ENCODE measurements at places on chromosomes 3 and 15.

DNA sequence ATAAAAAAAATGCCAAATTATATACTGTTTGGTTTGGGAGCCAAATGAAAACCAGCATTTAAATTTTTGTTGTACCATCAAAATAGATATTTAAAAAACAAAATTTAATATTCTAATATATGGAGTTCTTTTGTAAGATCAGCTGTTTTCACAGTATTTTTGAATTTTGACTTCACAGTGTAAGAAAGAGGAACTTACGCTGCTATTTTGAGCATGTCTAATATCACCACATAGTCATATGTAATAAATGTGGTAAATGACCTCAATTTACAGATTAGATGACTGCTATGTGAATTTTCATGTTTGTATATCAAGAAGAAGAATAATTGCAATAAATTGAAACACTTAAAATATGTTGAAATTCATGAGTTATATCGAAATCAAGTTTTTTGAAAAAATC is 189.6 kb downstream of the ARRDC4 start:
- peak; percentile 69 for DNase-seq

GRCh38 chr3:189631409-189631808 is 220 bp downstream of the TP63 start:
- no peak for DNase-seq

GRCh38 chr3:194592798-194593752 is 40.1 kb downstream of the TMEM44 start:
- peak; percentile 50 for DNase-seq

- no peak for DNase-seq
These were observed 467.7 kb downstream of the FGF12 start for GRCh38 chr3:192259661-192260060.

GRCh38 chr3:43159131-43159875 is 53.4 kb upstream of the POMGNT2 start:
- DNase-seq = no peak

GRCh38 chr3:64072126-64072525 is 48.8 kb upstream of the PSMD6 start:
- no peak for DNase-seq

DNA sequence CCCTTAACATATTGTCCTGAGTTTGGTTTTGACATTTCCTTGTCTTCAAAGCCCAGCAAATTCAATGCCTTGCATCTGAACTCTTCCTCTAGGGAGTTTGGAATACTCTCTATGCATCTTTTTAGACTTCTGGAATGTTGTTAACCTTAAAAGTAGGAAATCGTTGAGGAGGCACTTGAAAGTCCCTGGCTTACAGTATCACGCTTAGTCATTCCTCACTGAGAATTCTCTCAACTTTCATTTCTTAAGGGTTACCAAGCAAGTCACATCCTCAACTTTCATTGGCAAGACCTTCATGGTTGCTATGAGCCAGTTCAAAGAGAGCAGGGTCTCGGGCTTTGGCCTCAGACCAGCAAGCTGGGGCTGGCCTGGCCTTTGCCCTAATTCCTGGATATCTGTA is 89.9 kb downstream of the ASB7 start:
- no peak for DNase-seq

- DNase-seq = peak; percentile 38
These were observed 63.1 kb downstream of the CDC25A start for GRCh38 chr3:48125013-48125705.

- peak; percentile 5 for DNase-seq
These were observed 274.5 kb upstream of the LRTM1 start for GRCh38 chr3:55202326-55202725.

DNA sequence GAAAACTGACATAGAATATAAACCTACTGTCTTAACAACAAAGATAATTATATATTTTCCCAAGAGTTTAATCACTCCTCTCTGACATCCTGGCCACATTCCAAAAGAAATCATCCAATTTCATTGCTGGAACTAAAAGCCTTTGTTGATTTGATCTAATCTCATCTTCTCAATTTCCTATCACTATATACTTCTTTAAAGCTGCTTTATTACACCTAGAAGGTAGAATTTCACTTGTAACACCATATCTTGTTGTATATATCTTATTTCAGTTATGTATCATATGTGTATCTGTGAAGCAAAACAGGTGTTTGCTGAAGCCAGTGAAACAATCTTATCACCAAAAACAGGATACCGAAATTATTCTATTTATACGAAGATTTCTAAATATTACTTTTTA is 740.2 kb downstream of the ROBO1 start:
- no peak for DNase-seq

DNA sequence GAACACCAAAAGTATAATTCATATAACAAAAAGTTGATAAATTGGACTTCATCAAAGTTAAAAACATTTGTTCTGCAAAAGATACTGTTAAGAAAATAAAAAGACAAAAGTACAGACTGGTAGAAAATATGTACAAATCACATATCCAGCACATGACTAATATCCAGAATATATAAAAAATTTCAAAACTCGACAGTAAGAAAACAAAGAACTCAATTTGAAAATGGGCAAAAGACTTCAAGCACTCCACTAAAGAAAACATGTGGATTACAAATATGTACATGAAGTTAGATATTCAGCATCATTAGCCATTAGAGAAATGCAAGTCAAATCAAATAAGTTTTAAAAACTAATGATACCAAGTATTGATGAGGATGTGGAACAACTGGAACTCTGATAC is 6.7 kb downstream of the GK5 start:
- no peak for DNase-seq

DNA sequence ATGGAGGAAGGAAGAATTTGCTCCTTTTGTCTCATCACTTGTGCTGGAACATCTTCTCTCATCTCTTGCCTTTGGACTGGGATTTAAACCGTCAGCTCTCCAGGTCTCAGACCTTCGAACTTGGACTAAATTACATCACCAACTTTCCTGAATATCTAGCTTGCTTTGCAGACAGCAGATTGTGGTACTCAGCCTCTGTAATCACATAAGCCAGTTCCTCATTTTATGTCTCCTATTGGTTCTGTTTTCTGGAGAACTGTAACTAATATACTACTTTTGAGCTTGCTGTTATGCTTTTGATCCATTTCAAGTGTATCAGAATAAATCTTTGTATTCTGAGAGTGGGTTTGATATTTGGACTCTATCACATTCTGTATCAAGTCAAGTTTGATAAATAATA is 164.3 kb upstream of the VEPH1 start:
- peak; percentile 80 for DNase-seq

GRCh38 chr15:43880406-43881194 is 53.8 kb downstream of the WDR76 start:
- no peak for DNase-seq

DNA sequence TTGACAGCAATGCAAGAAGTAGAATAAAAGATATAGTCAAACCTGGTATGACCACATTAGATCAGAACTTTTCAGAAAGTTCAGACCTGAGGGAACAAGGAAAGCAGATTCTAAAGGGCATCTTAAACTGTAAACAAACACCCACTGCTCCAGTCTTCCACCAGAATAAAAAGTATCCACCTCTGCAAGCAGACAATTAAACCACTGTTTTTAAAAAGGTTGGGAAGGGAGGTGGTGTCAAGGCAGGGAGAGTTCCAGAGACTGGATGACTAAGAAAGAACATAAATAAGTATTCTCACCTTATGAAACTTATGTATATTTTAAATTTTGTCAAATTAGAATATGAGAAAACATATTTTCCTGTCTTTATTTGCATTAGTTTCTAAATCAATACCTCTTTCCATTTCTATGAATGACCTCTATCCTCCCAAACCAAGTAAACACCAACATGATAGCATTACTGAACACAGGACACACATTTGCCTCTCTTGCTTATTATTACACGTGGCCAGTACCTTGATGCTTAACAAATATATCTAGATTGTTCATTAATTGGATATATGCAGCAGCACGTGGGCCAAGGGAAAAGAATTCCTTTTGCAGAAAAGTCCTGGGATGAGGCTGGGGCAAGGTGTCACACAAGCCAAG is 31.6 kb downstream of the PIK3CB start:
- no peak for DNase-seq

- DNase-seq = no peak
These were observed 1.0 kb downstream of the ONECUT1 start for GRCh38 chr15:52789008-52789600.

Measured in MV-4-11 (cell line).